GM23248 (cell line): ENCODE measurements at places on chromosomes 5 and 9. TPM values are rescaled to one million over a fixed set of nuclear protein-coding genes. Genes with fewer than 3 reads are reported as not detected.

IL3 gene
- polyA plus RNA-seq, result not detected in 2 replicates

CYFIP2 gene
- polyA plus RNA-seq, result 2.2 and 3.0 TPM in 2 replicates

SHOC1 gene
- 0.09 and 0.11 TPM in 2 replicates for polyA plus RNA-seq

DNAJC21 gene
- polyA plus RNA-seq, result 15.3 and 15.5 TPM in 2 replicates

SHC3 gene
- 0.20 and 0.30 TPM in 2 replicates for polyA plus RNA-seq

NLN gene
- polyA plus RNA-seq, result 49.6 and 54.9 TPM in 2 replicates

ARID3C gene
- polyA plus RNA-seq, result not detected in 2 replicates

FBP2 gene
- not detected in 2 replicates for polyA plus RNA-seq

MTAP gene
- 44.8 and 47.8 TPM in 2 replicates for polyA plus RNA-seq

SSBP2 gene
- 40.0 and 43.0 TPM in 2 replicates for polyA plus RNA-seq

ARSI gene
- 0.72 and 1.0 TPM in 2 replicates for polyA plus RNA-seq

ABITRAM gene
- 24.5 and 28.8 TPM in 2 replicates for polyA plus RNA-seq

PCDHGB3 gene
- polyA plus RNA-seq, result 0.95 and 1.2 TPM in 2 replicates

FUT7 gene
- polyA plus RNA-seq, result not detected in 2 replicates

MZB1 gene
- 0.32 TPM in 1 of 2 replicates, not detected in the other for polyA plus RNA-seq

LRRTM2 gene
- 0.22 and 0.71 TPM in 2 replicates for polyA plus RNA-seq

FER gene
- polyA plus RNA-seq, result 24.9 and 26.1 TPM in 2 replicates

HBEGF gene
- polyA plus RNA-seq, result 4.5 and 4.9 TPM in 2 replicates

LHX6 gene
- polyA plus RNA-seq, result not detected in 2 replicates

PCDHGB7 gene
- 12.7 and 13.2 TPM in 2 replicates for polyA plus RNA-seq

GRIN1 gene
- 0.15 TPM in 1 of 2 replicates, not detected in the other for polyA plus RNA-seq

CA9 gene
- 2.3 and 2.7 TPM in 2 replicates for polyA plus RNA-seq

CTNND2 gene
- polyA plus RNA-seq, result not detected in 2 replicates

MRPL50 gene
- 18.0 and 19.3 TPM in 2 replicates for polyA plus RNA-seq

NUTM2F gene
- not detected in 2 replicates for polyA plus RNA-seq

MSX2 gene
- polyA plus RNA-seq, result 2.4 and 2.5 TPM in 2 replicates

PTPRD gene
- polyA plus RNA-seq, result 0.05 TPM in 1 of 2 replicates, not detected in the other

ARL14EPL gene
- not detected in 2 replicates for polyA plus RNA-seq

IFNA21 gene
- polyA plus RNA-seq, result not detected in 2 replicates

C5orf46 gene
- 0.43 and 1.5 TPM in 2 replicates for polyA plus RNA-seq

ECSCR gene
- 0.41 and 0.49 TPM in 2 replicates for polyA plus RNA-seq

SHISAL2B gene
- not detected in 2 replicates for polyA plus RNA-seq

HMCN2 gene
- not detected in 2 replicates for polyA plus RNA-seq

DOCK8 gene
- not detected in 2 replicates for polyA plus RNA-seq

G3BP1 gene
- 189 and 190 TPM in 2 replicates for polyA plus RNA-seq

ARL10 gene
- 4.3 and 6.7 TPM in 2 replicates for polyA plus RNA-seq

LCN15 gene
- not detected in 2 replicates for polyA plus RNA-seq

ANGPTL2 gene
- 8.8 and 9.5 TPM in 2 replicates for polyA plus RNA-seq

ENC1 gene
- polyA plus RNA-seq, result 14.6 and 15.8 TPM in 2 replicates

NKD2 gene
- polyA plus RNA-seq, result not detected in 2 replicates

SKIC3 gene
- 65.1 and 77.6 TPM in 2 replicates for polyA plus RNA-seq

C1QTNF2 gene
- polyA plus RNA-seq, result 0.25 and 0.31 TPM in 2 replicates

DND1 gene
- polyA plus RNA-seq, result 0.14 TPM in 1 of 2 replicates, not detected in the other

RNF183 gene
- not detected in 2 replicates for polyA plus RNA-seq

RANBP3L gene
- not detected in 2 replicates for polyA plus RNA-seq

INSL6 gene
- polyA plus RNA-seq, result not detected in 2 replicates

SPINK6 gene
- polyA plus RNA-seq, result not detected in 2 replicates

PCDHGA9 gene
- 0.61 and 0.71 TPM in 2 replicates for polyA plus RNA-seq

COL5A1 gene
- polyA plus RNA-seq, result 206 and 211 TPM in 2 replicates

SPARC gene
- polyA plus RNA-seq, result 20,092 and 20,398 TPM in 2 replicates

NCBP1 gene
- polyA plus RNA-seq, result 28.5 and 31.8 TPM in 2 replicates

SLC45A2 gene
- polyA plus RNA-seq, result not detected in 2 replicates
